ENCODE measurements at places on chromosomes 6 and 20. TPM values are rescaled to one million over a fixed set of nuclear protein-coding genes. Genes with fewer than 3 reads are reported as not detected.

The PSORS1C1 gene
- total RNA-seq = 3.2 TPM

The SLC22A7 gene
- not detected for total RNA-seq

The COL21A1 gene
- 0.55 TPM for total RNA-seq

The TINAG gene
- not detected for total RNA-seq

Data from A549 treated with Hydrocortisone at 1 μM for 4 hours (cell line).